GM23248 (cell line): ENCODE measurements at places on chromosomes 11 and 22. TPM values are rescaled to one million over a fixed set of nuclear protein-coding genes. Genes with fewer than 3 reads are reported as not detected.

GRCh38 chr11:5065027-5065426 lies 4.3 kb upstream of the OR52E1 start:
- no peaks in the 10 kb centered on the region for H3K27me3 ChIP-seq
- H3K4me3 ChIP-seq, result no peak overlapping the region
- no peaks in the 10 kb centered on the region for H3K36me3 ChIP-seq
- H3K4me1 ChIP-seq, result no peaks in the 10 kb centered on the region
- H3K27ac ChIP-seq, result no peak overlapping the region

GRCh38 chr11:69878927-69879728 lies 59.9 kb upstream of the FGF3 start:
- H3K36me3 ChIP-seq, result no peaks in the 10 kb centered on the region
- H3K27me3 ChIP-seq, result peaks cover 41% of the 10 kb centered on the region
- H3K27ac ChIP-seq, result no peak overlapping the region

DNA sequence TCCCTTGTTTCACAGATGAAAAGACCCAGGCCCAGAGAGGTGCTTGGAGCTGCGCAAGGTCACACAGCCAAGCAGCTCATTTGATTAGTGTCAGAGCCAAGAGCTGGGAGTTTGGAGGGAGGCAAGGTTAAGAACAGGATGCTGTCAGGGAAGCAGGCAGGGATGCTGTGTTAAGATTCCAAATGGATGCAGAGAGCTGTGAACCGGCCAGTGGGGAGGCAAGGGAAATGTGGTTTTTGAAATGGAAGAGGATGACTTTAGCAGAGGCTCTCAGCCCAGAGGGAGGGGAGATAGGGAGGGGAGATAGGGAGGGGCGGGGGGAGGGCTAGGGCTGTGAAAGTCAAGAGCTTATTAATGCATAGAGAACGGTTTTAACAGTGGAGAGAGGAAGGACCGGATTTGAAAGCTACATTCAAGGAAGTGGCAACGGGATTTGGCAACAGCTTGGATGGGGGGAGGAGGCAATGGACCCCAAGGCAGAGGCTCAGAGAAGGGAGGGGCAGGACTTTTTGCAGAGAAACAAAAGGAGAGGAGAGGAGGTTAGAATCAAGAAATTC lies 13.0 kb downstream of the RTN4RL2 start:
- H3K4me1 ChIP-seq, result no peaks in the 10 kb centered on the region
- H3K4me3 ChIP-seq, result no peak overlapping the region
- no peak for DNase-seq

KDM4D gene
- total RNA-seq, result 0.43 and 1.4 TPM in 2 replicates

KCNK7 gene
- not detected in 2 replicates for total RNA-seq

P4HA3 gene
- 24.3 and 26.4 TPM in 2 replicates for total RNA-seq
